ENCODE measurements at places on chromosomes 3 and 15. TPM values are rescaled to one million over a fixed set of nuclear protein-coding genes. Genes with fewer than 3 reads are reported as not detected.

Gene ISL2
- 1.7 TPM for total RNA-seq

Gene CFAP100
- not detected for total RNA-seq

Gene TGM5
- total RNA-seq, result not detected

Gene CIP2A
- total RNA-seq, result 22.2 TPM

Gene ANKRD63
- total RNA-seq, result not detected

Gene B2M
- total RNA-seq, result 2,389 TPM

Gene FOXB1
- not detected for total RNA-seq

Gene RASGRF1
- total RNA-seq, result 5.2 TPM

Gene MKRN3
- total RNA-seq, result not detected

Gene GRAMD1C
- 2.0 TPM for total RNA-seq

Measured in myometrial cell (primary cell).